Stimulated activated CD4-positive, alpha-beta T cell treated with anti-CD3 and anti-CD28 coated beads, Interleukin-12 subunit alpha, Interleukin-12 subunit beta, amount 100 ng/mL, for 4 hours (primary cell): ENCODE measurements at places on chromosomes 3 and 15.

- DNase-seq: no peak
Observed at GRCh38 chr15:36294359-36294758, 285.1 kb upstream of the CDIN1 start.

- no peak for DNase-seq
Observed at GRCh38 chr3:161415506-161416231, 44.4 kb upstream of the SPTSSB start.

DNA sequence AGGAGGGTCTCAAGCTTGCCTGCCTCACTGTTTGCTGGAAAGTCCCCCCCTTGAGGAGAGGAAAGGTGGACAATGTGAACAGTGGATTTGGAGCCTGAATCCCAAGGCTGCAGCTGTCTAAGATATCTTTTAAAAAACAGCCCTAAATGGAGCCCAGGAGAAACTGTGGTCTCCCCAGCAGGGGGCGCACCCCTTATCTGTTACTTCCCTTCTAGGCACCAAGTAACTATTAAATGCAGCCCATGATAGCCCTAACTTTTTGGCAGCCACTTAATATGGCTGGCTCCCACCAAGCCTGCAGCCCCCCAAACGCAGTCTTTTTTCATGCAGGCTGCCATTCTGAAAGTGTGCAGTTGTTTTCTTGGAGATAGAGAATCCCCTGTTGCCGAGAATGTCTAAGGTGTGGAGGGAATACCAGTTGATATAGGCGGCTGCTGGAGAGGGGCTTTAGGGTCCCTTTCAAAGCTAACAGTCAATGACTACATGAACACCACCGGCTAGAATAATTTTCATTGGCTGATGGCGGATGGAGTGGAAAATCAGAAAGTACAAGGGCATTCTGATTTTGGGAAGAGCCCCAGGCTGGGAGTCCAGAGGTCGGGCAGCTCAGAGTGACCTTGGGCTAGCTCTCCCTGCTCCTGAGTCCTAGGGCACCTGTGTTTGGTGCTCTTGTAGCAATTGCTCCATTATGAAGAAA lies 1.3 kb downstream of the RHCG start:
- DNase-seq: no peak

GRCh38 chr3:58025837-58026569 lies 17.8 kb downstream of the FLNB start:
- DNase-seq: no peak

DNA sequence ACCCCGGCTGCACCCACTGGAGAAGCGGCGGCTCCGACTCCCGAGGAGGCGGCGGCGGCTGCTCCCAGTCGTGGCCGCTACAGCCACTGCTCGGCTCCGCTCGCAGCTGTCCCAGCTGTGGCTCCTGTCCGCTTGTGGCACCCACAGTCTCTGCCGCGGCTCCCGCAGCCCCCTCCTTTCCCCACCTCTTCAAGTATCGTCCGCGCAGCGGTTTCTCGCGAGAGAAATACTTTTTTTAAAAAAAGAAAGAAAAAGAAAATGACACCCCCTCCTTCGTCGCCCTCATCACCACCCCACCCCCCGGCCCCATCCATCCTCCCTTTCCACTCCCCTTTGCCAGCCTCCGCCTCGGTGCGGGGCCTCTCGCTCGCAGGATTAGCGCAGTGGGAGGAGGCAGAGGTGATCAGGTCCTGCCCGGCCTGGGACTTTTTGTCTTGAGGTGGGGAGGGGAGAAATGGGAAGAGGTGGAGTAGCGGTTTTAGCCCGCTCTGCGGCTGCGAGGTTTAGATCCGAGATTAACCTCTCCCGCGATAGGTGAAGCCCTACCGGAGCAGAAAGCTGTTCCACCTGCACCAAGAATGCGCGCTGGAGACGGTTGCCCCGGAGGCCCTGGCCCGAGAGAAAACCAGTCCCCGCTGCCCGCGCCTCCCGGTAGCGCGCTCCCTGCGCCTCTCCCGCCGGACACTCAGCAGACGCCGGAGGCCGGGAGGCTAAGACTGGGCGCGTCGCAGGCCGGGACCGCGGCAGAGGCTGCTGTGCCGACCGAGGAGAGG lies at the start of gene FBN1:
TSS of gene FBN1 (minus strand) at position 152 of the 773 bp plus-strand sequence. CDS start 940 bp downstream, outside the sequence.
- no peak for DNase-seq

DNA sequence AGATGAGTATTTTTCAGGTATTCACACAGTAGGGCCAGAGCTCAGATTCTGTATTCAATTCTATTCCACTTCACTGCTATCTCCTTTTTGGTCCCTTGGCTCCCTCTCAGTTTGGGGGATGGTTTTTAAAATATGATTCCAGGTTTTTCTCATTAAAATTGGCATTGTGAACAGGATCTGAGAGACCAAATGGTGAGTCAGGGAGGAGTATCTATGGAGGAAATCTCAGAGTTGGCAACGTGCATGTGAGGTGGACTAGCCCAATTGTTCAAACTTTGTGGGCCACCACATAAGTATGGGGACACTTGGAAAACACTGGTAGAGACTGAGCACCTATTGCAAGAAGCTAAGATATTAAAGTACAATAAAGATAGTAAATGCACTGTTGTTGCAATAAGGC lies 53.9 kb upstream of the TTC14 start:
- DNase-seq: no peak

- no peak for DNase-seq
Observed at GRCh38 chr3:187742351-187743171, 2.7 kb downstream of the BCL6 start.

GRCh38 chr3:181457190-181457589 lies 254.5 kb upstream of the SOX2 start:
- DNase-seq: no peak

- DNase-seq: no peak
Observed at GRCh38 chr15:29854413-29854812, 32.1 kb upstream of the TJP1 start.

DNA sequence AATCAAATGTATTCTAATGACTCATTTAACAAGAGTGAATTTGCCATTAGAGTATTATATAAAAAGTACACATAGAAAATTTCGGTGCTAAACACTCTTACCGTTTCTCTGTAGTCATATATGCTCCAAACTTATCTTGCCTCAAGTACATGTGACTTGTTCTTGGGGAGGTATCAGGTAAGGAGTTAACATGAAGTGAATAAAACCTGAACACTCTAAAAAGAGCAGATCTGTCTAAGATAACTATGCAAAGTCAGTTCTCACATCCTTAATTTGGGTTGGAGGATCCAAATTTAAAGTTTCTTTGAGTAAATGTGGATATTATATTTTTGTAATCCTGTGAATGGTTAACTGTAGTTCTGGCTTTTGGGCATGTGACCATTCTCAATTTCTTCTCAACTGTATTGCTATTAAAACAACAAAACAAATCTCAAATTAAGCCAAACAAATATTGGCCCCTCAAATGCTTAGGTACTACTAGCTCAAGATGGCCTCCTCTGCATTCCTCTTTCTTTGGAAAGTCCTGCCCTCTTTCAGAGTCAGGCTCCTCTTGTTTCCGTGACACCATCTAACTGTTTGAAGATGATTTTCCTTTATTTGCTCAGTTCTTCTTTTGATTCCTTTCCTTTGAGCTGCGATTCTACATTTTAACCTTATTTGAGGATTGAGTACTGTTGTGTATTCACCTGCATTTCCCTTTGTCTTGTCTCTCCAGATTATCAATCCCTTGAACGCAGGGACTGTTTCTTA lies 4.2 kb downstream of the EDEM1 start:
- DNase-seq: no peak

- no peak for DNase-seq
Observed at GRCh38 chr3:151843275-151843674, 29.4 kb downstream of the AADAC start.

DNA sequence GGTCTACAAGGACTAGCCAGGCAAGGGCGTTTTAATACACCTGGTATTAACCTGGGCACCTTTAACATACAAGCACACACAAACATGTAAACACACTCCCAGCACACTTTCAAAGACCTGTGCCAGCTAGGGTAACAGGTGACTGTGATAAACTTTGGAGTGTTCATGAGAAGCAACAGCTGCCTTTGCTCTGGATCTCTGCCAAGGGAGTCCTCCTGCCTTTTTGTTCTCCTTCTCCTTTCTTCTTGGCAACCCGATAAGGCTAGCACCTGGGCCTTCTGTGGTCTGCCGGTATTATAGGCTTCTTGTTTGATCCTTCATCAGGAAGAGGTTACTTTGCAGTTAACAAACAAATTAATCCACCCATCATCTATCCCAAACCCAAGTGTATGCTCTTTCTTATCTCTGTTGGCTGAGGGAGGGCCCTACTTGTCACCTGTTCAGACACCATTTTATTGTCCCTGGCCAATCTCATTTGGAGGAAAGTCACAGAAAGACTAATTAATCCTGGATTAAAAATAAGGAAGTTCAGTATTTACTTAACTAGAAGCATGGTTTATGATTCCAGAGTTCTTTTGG lies at the start of gene RETNLB:
TSS of gene RETNLB (minus strand) at position 7 of the 579 bp plus-strand sequence. CDS start 225 bp downstream, outside the sequence.
- no peak for DNase-seq

DNA sequence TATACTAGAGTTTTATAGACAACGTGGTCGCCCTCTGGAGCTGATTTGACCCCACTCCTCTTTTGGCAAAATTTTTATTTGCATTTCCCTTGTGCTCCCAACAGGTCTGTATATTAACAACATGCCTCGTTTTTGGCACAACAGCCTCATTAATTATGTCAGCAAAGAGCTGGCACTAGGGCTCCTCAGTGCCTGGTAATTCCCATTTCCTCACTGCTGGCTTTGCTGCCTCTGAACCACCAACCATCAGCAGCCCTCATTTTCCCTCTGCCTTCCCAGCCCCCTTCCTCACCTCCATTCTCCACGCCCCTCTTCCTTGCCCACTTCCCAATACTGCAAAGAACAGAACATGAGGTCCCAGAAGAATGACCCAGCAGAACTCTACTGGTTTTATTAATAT lies 204.8 kb downstream of the ABHD5 start:
- no peak for DNase-seq

DNA sequence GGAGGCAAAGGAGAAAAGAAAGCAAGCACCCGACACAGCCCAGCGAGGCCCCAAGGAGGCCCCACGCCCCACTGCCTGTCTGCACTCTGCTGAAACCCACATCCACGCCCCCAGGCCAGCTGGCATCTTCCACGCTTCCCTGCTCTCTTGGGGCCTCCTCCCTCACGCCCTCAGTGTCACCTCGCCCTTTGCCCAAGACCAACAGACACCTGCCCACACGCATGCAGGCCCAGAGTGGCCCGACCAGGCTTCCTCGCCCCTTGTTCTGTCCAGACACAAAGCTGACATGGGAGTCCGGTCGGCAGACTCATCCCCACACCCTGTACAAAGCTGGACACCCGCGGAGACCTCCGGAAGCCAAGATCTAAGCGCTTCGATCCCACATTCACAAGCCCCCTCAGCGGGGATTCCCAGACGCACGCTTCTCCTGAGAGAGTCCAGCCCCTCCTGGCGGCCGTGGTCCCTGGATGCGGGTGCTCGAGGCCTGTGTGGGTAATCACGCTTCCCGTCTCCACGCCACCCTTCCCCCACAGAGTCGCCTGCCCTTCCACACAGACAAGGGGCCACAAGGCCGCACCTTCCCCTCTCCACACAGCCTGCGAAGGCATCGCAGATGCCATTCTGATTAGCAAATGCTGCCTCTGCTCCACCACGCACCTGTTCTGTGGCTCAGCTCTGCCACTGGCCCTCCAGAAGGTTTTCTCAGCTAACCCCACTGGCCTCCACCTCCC lies 176.6 kb downstream of the XXYLT1 start:
- DNase-seq: no peak

- no peak for DNase-seq
Observed at GRCh38 chr15:79680720-79681119, 216.1 kb downstream of the MTHFS start.

GRCh38 chr15:70113304-70113700 lies 15.6 kb upstream of the TLE3 start:
- DNase-seq: no peak

DNA sequence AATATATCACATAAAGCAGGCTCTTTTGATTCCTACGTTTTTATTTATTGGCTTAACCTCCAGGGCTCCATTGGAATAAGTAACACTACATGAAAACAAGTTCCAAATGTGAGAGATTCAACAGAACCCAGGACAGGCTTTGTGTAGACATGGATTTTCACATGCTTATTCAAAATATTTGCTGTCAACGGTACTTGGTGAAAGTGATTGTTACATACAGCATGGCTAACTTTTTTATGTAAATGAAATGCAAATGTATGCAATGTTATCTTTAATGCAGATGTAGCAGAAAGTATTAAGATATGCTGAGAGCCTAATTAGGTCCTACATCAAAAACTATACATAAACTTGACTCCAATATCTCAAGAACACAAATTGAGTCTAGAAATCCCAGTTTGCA lies 212.0 kb downstream of the RORA start:
- DNase-seq: no peak

DNA sequence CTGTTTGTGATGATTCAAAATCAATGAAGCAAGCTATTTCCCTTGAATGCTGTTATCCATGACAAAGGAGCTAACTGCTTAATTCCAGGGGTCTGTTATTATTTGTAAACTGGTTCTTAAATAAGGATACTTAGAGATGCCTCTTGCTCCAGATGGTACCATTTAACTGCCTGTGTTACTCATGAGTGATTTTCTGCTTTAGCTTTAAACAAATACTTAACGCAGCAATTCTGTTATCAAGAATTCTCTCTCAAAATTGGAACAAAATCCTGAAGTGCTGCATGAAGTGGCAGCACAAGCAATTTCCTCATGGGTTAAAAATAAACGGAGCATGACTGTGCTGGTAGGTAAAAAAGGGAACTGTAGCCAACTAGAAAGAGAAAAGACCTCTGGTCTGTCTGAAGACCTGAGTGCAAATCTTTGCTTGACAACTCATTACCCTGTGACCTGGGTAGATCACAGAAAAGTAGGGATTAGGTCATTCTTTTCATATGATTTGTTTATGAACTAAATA lies 62.5 kb upstream of the GBE1 start:
- DNase-seq: no peak

DNA sequence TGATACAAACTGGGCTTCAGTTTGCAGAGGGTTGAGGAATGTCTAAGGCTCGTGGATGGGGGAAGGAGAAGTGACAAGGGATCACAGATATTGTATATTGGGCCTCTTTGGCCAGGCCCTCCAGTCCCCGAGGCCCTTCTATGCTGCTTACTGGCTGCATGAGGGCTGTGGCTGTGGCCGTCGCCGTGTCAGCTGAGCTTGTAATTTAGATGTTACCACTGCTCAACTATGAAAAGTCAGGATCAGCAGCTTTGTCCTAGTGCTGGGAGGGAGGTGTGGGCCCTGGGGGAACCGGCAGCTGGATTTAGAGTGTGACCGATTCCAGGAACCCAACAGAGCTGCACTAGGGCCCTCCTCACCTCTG lies 51.6 kb downstream of the CACNA1D start:
- no peak for DNase-seq

DNA sequence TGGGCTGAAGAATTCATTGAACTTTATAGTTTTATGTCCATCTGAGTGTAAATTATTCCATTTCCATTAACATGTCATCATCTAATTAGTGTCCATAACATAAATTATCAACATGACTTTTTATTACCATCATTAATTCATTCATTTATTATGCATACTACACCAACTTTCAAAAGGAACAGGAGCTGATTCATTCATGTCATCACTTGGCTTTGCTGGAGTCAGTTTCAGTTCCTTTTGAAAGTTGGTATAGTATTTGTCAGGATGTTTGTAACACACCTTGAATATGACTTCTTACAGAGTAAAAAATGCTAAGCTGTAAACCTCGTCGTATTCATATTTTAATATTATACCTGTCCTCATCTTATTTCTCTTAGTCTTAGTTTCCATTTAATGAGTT lies 298.0 kb upstream of the RBMS3 start:
- DNase-seq: no peak
